Lower leg skin (tissue), 4 donors: ENCODE measurements at places on chromosomes 16 and 17.

- DNase-seq, result no peak
These were observed 209.2 kb downstream of the RPTOR start for GRCh38 chr17:80753685-80754345.

GRCh38 chr17:11719856-11720255 lies 121.6 kb downstream of the DNAH9 start:
- DNase-seq, result no peak

DNA sequence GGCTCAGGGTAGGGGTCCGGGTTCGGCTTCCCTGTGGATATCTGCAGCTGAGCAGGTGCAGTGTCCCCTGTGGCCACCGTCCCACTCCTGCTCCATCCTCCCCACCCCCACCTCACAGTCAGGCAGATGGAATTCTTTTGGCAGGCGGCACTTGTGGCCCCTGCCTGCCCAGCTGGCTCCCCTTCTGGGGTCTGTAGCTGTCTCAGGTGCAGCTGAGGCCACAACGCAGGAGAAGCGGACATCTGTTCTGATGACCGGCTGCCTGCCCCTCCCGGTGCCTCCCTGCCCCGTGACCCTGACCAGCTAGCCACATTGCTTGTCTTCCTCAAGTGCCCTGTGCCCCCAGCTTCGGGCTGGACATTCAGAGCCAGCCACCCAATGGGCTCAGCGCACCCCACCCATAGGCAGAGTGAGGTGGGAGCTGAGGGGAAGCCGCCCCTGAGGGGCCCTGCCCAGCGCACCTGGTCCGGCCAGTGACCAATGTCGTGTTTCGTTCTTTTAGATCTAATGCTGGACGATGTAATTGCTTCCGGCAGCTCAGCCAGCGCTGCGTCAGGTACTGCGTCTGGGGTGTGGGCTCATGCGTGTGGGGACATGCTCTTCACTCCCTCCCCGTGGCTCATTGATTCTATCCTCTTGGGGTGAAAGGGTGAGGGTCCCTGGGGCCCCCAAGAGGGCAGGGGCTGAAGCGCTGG lies 25.2 kb upstream of the ABCC3 start:
- DNase-seq, result no peak

GRCh38 chr16:23950291-23950894 lies 114.6 kb downstream of the PRKCB start:
- DNase-seq, result peak; percentile 45

DNA sequence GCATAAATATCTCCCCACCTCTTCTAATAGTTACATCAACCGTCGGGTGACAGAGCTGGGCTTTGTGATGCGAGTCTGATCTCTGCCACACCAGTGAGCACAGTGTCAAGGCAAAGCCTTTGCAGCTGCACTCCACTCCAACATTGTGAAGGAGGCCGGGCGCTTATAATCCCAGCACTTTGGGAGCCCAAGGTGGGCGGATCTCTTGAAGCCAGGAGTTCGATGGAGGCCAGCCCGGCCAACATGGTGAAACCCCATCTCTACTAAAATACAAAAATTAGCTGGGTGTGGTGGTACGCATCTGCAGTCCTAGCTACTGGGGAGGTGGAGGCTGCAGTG lies 18.9 kb downstream of the CYB5D2 start:
- no peak for DNase-seq

- no peak for DNase-seq
These were observed 2.5 kb downstream of the TTLL6 start for GRCh38 chr17:48814504-48814903.

GRCh38 chr16:82368041-82368440 lies 198.0 kb upstream of the MPHOSPH6 start:
- no peak for DNase-seq

DNA sequence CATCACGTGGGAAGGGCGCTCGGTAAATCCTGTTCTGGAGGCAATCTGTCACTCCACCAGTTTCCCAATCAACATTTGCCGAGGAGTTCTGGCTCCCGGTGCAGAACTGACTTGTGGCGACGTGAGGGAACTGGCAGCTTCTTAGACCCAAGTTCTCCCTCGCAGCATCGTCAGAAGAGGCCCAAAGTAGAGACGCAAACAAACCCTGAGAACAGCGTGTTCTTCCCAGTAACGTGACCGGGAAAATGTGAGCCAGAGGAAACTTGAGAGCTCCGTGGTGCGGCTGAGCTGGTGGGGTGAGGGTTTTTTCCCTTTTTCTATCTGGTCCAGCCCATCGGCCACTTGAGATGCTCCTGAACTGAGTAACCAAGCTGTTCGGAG lies 158.9 kb upstream of the CACNG5 start:
- DNase-seq, result peak; percentile 87

DNA sequence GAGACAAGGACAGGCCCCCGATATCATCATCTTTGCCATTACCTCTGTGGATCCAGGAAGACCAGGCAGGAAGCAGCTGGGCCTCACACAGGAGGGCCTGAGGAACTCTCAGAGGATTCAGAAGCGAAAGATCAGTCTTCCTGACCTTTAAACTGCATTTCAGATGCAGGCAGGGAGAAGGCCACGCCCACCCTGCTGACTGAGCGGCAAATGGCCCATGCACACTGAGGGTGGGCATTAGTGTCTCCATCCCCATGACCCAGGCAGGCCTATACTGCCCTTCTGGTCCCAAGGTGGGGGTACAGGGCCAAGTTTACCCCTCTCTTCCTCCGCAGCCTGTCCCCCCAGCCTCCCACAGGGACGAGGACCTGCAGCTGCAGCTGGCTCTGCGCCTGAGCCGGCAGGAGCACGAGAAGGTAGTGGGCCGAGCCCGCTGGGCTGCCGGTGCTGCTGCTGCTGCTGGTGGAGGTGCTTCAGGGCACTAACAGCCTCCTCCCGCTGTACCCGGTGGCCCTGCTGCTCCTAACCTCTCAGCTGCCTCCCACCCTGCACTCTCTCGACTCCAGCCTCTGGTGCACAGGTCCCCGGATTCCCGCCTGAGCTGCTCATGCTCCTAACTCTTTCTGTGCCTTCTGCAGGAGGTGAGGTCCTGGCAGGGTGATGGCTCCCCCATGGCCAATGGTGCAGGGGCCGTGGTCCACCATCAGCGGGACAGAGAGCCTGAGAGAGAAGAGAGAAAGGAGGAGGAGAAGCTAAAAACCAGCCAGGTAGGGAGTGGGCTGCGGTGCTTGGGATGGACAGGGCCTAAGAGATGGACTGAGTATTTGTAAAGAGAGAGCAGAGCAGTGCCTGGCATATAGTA lies 6.2 kb downstream of the EPN3 start:
- DNase-seq, result peak; percentile 77

- no peak for DNase-seq
These were observed 8.7 kb downstream of the COL1A1 start for GRCh38 chr17:50192618-50193291.

GRCh38 chr17:1060991-1061390 lies 64.1 kb downstream of the TIMM22 start:
- peak; percentile 57 for DNase-seq

GRCh38 chr17:61219460-61219859 lies 180.2 kb upstream of the TBX2 start:
- no peak for DNase-seq

DNA sequence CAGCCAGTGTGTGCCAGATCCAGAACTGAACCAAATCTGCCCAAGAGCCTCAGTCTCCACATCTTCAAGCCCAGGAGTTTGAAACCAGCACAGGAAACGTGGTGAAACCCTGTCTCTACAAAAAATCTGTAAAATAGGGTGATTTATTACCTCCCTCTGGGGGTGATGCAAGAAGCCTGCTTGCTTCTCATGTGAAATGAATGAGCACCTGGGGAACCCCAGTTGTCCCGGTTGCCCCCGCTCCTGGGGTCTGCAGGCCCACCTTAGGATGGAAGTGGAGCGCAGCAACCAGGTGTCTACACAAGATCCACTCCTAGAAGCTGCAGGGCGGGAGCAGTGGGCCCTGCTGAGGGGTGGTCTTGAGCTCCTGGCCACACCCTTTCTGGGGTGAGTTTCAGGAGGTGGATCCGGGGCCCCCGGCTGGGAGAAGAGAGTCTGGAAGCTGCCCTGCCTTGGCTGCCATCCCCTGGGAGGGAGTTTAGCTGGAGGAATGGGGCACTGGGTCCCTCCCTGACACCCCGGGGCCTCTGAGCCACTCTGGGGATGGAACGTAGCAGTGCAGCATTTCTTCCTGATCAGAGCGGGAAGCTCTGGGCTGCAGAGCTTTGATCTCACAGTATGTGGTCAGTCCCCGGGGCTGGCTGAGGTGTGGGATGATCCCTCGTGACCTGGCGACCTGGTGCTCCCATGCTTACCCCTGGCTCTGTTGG lies 117.8 kb downstream of the RAB11FIP4 start:
- DNase-seq, result no peak

- DNase-seq, result no peak
These were observed 61.4 kb downstream of the AMFR start for GRCh38 chr16:56363781-56364565.

DNA sequence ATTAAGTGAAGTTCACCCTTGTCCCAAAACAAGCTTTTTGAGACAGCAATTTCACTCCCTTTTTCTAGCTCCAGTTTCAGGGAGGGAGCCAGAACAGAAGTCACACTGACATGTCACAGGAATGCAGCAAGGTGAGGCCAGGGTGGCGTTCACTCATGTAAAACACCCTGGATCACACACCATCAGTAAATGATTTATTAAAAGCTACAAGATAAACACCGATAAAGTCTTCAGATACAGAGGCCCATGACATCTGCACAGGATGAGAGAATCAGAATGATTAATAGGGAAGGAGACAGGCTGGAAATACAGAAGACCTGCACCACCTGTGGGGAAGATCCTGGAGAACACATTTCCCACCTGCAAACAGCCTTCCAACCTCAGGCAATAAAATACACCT lies 77.5 kb upstream of the DYNLRB2 start:
- no peak for DNase-seq

GRCh38 chr17:70168977-70169708 lies at the start of gene KCNJ2:
Gene KCNJ2, plus strand, starts transcription at chr17:70169532. Its CDS starts 5,508 bp downstream, at chr17:70175040.
- peak; percentile 77 for DNase-seq

- DNase-seq, result no peak
These were observed 191.8 kb downstream of the XYLT1 start for GRCh38 chr16:17278988-17279387.

GRCh38 chr17:3972281-3972731 lies 8.1 kb upstream of the ATP2A3 start:
- no peak for DNase-seq

DNA sequence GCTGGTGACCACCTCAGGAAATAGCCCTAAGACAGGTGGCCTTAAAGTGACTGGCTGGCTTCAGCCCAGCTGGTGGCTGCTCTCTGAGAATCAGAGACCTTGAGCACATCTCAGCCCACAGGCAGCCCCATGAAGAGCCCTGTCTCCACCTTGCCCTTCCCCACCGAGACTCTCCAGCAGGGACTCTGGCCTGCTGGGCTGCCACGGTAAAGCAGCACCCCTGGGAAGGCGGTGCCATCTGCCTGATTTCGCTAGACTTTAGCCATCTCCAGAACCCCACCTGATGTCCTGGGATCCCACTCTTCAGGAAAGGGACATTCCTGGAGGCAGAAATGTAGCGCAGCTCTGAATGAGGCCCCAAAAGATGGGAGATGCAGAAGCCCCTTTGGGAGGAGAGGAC lies 45.2 kb upstream of the LGALS9 start:
- DNase-seq, result no peak

DNA sequence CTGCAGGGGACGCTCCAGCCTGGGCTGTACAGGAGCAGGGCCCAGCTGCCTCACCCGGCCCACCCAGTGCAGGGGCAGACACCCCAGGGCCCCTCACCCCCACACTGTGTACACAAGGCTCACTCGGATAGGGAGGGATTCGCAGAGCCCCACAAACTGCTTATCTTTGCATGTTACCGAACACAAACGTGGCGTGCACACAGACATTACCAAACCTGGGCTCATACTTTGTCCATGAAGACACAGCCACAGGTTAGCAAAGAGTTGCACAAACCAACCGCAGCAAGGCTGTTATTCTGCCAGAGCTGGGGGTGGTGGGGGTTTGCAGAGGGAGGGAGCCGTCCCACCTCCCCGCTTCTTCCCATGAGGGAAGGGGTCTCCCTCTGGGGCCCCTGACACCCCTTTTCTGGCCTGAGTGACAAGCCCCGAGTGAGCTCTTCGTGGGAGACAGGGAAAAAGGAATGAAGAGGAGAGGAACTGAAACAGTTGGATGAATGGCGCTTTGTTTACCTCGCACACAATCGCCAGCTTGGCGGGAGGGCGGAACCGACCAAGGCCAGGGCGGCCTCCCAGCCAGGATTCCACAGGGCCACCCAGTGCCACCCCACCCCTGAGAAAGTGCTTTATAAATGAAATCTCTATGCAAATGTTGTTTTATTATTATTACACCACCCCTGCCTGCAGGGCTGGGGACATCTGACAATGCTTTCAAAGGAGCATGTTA lies 434 bp upstream of the CPSF4L start:
- no peak for DNase-seq

- no peak for DNase-seq
These were observed 2.9 kb downstream of the CMTM1 start for GRCh38 chr16:66569131-66569530.
